ENCODE measurements at places on chromosomes 7 and 10. TPM values are rescaled to one million over a fixed set of nuclear protein-coding genes. Genes with fewer than 3 reads are reported as not detected.

Gene DKK1
- total RNA-seq: not detected

Gene SPDYE18
- total RNA-seq: 1.0 TPM

Gene RBM33
- 76.5 TPM for total RNA-seq

DNA sequence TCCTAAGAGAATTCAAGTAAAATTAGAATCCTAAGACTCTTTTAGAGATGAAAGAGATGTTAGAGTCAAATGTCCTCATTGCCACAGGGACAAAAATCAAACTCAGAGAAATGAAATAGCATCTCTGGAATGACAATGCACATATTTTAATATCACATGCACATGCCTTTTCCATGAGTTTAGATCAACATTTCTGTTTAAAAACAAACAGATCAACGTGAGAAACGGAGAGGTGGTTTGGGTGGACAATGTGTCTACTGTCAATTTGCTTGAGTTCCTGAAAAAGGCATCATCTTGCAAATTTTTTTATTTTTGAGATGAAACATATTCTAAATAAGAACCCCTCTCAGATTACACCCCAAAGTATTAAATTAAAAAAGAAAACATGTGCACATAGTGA is 130.0 kb downstream of the CHRM2 start:
- DNase-seq: no peak

- no peak for DNase-seq
These were observed 110.2 kb downstream of the ST8SIA6 start for GRCh38 chr10:17344206-17344605.

GRCh38 chr10:70780370-70780760 is 4.8 kb downstream of the TBATA start:
- no peak for DNase-seq

- no peak for DNase-seq
These were observed 276.7 kb downstream of the PARD3 start for GRCh38 chr10:34538281-34538829.

DNA sequence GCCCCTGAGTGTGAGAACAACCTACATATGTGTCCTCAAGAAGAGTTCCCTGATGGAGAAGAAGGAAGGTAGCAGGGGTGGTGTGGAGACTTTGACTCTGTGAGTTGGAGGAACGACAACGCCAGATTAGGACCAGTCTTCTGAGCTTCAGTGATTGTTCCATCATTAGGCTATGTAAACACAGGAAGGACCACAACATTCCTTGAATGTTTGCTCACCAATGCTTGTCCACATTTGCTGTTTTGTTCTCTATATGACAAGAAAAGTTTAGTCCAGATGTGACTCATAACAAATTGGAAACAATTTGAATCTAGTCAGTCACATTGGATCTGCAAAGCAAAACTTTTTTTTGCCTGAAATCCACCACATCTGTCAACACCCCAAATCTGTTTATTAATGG is 62.7 kb downstream of the ENTPD1 start:
- no peak for DNase-seq
